Stimulated activated CD4-positive, alpha-beta T cell treated with anti-CD3 and anti-CD28 coated beads, Interleukin-1b, Interleukin-23, amount 100 ng/mL, for 1 hour (primary cell): ENCODE measurements at places on chromosomes 11 and 22.

GRCh38 chr11:130145975-130146776 lies 13.4 kb upstream of the ST14 start:
- DNase-seq: no peak

- no peak for DNase-seq
Measured at GRCh38 chr11:69972351-69972802, 105.7 kb upstream of the ANO1 start.

DNA sequence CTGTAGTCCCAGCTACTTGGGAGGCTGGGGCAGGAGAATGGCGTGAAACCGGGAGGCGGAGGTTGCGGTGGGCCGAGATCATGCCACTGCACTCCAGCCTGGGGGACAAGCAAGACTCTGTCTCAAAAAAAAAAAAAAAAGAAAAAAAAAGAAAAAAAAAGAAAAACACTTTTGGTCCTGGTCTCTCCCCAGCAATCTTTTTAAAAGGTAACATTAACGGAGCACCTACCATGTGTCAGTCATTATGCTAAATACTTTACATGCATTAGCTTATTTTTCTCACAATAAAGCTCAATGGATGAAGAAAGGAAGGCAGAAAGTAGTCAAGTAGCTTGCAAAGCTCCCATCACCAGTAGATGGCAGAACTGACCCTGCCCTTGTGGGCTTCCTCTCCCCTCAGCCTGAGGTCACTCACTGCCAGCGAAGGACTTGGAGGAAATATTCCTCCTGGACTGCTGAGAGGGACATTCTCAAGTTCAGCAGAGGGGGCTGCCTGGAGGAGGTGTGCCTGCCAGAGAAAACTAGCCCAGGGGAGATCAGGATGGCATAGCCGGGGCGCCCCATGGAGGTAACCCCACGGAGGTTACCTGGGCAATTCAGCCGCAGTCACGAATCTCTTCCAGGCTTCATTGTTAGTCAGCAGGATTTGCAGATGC lies 15.5 kb downstream of the APOL3 start:
- no peak for DNase-seq

- no peak for DNase-seq
Measured at GRCh38 chr22:48823941-48824340, 1003.7 kb downstream of the BRD1 start.

DNA sequence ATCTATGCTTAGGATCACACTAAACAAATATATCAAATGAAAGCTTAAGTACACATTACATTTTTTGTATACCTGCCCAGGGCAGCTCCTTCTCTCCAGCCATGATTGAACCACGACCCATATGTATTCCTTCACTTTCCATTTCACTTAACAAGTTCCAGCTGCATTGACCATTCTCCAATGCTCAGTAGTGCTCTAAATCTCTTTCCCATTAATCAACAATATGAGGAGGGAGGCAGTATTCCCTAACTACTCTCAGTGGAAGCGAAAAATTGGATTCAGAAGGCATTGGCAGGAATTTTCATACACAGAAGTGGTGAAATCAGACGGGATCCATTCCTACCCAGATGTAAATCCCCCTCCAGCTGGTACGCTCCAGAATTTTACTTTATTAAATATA lies 372.0 kb upstream of the LUZP2 start:
- no peak for DNase-seq

DNA sequence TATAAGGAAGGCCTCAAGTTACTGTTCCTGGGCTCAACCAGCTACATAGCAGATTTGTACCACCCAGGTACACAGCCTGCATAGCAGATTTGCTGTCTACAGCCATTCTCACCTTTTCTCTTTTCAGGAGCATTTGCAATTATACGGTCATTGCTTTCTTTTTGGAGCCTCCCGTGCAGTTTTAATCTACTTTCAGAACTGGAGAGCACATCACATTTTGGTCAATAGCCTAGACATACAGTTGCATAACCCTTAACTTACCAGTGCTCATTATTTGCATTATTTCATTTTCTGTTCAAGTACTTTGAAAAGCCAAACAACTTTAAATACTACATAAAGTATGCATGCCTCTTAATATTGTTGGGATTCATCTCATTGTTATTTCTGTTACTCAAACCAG lies 150.5 kb upstream of the SORL1-AS1 start:
- no peak for DNase-seq

DNA sequence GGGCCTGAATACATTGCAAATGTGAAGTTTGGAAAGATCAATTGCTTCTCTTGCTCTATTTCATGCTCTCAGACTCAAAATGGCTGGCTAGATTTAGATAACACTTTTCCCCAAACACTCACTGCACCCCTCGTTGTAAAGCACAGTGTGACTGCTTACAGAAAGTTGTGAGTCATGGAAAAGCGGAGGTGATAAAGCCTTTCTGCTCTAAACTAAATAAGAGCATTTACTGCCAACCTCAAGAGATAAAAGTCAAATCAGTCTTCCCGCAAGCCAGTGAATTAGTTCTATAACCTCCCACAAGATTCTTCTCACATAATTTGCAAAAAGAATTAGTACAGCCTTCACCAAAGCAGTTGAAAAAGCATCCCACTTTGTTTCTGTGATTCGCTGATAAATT lies 168.7 kb downstream of the WT1 start:
- DNase-seq: no peak

- peak; percentile 56 for DNase-seq
Measured at GRCh38 chr11:46367244-46367915, 14.1 kb upstream of the MDK start.

GRCh38 chr22:33035272-33035863 lies 22.8 kb downstream of the SYN3 start:
- no peak for DNase-seq

DNA sequence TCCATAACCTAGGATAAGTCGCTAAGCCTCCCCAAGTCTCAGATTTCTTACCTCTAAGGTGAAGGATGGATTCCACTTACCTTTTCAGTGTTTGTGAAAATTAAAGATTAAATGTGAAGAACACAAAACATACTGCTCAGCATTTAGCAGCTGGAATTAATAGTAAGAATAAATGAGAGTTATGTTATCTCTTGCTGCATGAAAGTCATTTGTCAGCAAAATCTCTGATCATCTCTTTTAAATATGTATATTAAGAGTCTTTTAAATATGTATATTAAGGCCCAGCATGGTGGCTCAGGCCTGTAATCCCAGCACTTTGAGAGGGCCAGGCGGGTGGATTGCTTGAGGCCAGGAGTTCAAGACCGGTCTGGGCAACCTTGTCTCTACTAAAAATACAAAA lies 72.3 kb upstream of the TTC12 start:
- no peak for DNase-seq

GRCh38 chr11:121295246-121296029 lies 2.9 kb downstream of the SC5D start:
- DNase-seq: no peak

DNA sequence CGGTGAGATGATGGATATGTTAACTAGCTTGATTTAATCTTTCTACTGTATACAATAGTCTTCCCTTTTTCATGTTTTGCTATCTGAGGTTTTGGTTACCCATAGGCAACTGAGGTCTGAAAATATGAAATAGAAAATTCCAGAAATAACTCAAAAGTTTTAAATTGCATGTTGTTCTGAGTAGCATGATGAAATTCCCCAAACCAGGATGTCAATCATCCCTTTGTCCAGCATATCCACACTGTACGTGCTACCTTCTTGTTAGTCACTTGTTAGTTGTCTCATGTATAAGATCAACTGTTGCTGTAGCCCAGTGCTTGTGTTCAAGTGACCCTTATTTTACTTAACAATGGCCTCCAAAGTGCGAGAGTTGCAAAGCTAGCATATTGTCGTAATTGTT lies 21.2 kb upstream of the OR10W1 start:
- DNase-seq: no peak

DNA sequence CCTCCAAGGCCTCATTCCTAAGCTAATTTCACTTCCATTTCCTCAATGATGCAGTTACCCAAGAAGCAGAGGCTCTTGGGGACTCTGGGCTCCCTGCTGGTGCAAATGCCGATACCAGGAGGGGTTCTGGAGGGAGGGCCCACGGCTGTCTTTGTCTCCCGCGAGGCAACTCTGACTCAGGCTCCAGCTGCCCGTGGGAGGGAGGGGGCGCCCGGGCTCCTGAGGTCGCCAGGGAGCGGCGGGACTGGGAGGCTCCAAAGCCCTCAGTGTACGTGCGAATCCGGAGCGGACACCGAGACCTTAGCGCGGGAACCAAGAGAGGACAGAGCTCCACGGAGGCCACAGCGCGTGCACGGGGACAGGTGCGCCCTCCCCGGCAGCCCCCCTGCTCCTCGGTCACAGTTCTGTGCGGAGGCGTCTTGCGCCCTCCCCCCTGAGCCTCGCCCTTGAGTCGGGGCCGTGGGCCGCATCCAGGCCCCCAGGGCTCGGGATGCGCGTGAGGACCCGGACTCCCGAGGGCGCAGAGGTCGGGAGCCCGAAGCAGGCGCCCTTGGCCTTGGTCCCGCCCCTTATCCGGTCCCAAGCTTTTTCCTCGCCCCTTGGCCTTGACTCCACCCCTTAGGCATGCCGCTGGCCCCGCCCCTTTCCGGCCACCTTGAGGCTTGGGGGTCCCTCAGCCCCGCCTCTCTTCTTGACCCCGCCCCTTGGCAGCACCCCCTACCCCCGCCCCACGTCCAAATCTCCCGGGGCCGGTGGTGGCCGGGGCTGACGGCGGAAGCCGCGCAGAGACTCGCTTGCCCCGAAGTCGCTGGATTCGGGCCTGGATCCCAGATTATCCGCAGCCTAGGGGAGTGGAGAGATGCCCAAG lies 4.7 kb upstream of the SHISA8 start:
- DNase-seq: no peak

GRCh38 chr22:24498824-24499223 lies 3.7 kb downstream of the UPB1 start:
- no peak for DNase-seq

- DNase-seq: no peak
Measured at GRCh38 chr11:68710409-68710808, 26.1 kb downstream of the GAL start.

DNA sequence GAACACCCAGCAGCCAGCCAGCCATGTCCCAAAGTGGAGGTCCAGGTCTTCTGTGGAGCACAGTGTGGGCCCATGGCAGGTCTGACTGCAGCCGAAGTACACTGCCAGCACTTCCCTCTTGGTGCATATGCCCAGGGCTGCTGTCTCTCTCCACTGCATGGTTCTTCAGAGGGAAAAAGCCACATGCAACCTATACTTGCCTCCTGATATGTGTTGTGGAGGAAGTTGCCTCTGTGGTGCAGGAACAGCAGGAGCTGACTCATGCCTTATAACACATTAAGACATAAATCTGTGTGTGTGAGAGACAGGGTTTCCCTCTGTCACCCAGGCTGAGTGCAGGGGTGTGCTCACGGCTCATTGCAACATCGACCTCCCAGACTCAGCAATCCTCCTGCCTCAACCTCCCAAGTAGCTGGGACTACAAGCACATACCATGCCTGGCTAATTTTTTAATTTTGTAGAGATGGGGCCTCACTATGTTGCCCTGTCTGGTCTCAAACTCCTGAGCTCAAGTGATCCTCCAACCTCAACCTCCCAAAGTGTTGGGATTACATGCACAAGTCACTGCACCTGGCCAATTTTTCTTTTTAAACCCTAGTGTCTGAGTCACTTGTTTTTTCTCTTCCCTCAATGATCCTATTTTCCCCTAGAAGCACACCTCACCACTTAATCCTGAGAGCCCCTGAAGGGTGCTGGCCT lies 98.8 kb downstream of the MPPED2 start:
- no peak for DNase-seq

- no peak for DNase-seq
Measured at GRCh38 chr11:83063073-83063754, 8.5 kb downstream of the RAB30 start.

GRCh38 chr11:131982154-131982553 lies 611.7 kb downstream of the NTM start:
- DNase-seq: no peak

- DNase-seq: no peak
Measured at GRCh38 chr11:12802418-12803085, 128.3 kb downstream of the TEAD1 start.

- DNase-seq: no peak
Measured at GRCh38 chr11:26830218-26830617, 108.4 kb upstream of the SLC5A12 start.
